ENCODE measurements at places on chromosomes 6 and 20.

DNA sequence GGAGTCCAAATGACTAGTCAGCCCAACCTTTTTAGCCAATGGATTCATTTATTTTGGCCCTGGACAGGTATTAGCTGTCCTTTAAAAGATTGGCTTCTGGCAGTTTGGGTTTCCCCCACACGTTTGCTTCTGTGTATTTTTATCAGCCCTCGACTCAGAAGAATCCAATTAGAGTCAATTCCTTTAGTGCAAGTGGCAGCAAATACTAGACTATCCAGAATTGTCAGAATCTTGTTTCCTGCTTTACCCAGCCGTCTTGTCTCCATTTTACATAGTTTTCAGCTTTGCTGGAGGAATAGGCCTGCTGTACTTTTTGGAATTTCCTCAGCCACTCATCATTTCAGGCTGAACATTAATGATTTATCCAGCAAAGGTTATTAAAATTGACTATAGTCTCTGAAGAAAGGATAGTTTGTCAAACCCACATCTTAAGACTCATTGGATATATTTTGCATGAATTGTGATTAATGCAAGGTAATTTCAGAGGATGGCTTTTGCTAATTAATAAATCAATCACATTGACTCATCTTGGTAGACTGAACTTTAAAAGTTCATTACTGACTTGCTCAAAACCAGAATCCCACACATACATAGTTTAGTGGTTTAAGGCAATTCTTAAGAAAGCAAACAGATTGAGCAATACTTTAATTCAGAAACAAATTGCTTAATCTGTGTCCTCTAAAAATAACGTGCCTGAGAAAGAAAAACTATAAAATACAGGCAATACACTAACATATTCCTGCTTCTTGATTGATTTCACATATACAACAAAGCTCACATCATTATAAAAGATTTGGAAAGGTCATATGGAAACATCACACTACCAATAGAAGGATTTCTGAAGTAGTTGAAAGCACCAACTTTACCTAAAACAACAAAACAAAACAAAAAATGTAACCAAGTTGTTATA lies 62.9 kb upstream of the ZNF217 start:
- no peak for DNase-seq

- peak; percentile 48 for DNase-seq
Measured at GRCh38 chr20:57590485-57591288, 29.5 kb downstream of the ZBP1 start.

DNA sequence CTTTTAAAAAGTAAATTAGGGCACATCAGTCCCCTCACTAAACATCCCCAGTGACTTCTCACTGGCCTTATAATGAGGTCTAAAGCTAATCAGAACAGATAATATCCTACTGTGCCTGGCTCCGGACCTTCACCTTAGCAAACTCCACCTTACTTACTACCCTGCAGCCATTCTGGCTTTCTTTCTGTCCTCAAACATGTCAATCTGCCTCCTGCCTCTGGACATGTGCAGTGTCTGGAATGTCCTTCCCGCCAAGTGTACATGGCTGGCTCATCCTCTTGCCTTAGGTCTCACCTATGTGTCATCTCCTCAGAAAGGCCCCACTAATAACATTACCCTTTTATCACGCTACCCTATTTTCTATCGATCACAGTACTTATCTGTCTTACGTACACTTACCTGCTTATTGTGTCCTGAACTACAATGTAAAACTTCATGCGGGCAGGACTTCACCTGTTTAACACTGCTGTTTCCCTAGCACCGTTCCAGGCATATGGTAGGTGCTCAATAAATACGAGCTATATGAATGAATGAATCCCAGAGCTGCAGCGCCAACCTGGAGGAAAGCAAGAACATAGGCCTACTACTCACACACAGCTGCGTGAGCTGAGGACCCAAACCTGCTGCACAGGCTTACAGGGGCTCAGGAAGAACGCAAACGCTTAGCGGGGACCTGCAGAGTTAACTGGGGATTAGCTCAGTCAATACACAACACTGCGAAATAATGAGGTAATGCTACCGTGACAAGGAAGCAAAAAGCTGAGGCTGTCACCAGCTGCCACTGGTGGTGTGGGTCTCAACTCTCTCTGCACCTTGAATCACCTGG lies 991 bp downstream of the UQCC2 start:
- peak; percentile 63 for DNase-seq

DNA sequence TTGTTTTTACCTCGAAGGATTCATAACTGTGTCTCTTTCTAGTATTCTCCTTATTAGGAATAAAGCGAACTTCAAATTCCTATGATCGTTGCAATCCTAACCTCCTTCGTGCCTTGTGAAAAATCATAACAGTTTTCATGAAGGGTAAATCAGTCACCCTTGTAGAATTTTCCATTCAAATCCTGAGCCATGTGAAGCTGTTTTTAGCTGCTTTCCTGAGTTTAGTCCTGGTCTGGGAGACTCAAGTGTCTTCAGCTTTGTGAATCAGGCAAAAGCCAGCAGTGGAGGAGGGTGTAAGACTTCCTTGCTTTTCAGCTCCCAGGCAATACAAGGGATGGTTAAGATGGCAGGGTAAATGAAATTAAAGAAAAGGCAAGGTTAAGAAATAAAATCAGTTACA lies 24.3 kb downstream of the GCNT2 start:
- no peak for DNase-seq

DNA sequence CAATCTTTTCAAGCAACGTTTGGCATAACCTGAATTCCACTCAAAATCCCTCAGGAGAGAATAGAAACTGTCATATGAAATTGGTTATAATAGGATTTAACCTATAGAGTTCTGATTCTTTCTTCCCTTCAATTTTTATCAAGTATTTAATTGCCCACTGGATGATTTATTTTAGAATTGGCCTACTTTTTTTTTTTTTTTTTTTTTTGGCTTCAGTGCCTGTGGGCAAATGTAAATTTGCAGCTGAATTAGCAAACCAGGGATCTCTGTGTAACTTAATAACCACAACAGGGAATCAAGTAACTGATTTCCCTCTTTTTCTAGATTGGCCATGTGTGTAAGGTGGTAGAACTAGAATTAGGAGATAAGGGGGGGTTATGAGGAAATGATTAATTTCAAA lies 157.0 kb downstream of the SOX4 start:
- DNase-seq, result no peak

- DNase-seq, result no peak
Measured at GRCh38 chr20:47964149-47964548, 178.9 kb upstream of the SULF2 start.

DNA sequence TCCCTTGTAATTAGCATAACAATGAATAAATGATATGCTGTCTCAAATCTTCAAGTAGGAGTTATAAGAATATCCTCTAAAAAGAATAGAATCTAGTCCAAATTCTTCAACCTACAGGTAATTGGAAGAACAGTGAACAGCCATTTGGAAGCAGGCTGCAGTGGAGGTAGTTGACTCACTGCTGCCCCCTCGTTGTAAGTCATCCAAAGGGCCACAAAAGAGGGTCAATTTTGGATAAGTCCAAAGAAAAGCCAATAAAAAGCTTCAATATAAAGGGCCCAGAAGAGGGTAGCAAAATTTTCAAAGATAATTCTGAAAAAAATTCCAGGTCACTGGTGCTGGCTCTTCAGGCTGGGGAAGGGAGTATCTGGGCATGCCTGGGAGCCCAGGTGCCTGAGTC lies 60.8 kb upstream of the SSTR4 start:
- DNase-seq, result no peak

DNA sequence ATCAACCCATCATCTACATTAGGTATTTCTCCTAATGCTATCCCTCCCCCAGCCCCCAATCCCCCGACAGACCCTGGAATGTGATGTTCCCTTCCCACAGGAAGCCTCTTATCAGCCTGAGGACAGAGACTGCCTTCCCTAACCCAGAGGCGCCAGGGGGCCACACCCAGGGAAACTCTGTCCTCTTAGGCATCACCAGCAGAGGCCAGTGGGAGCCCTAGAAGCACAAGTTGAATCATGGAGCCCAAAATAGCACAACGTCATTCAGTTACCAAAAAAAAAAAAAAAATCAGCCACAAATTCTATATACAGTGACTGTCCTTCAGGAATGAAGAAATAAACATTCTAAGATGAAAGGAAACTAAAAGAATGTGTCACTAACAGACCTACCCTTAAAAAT lies 625.7 kb downstream of the TFAP2A start:
- no peak for DNase-seq

- no peak for DNase-seq
Measured at GRCh38 chr20:35319192-35319870, 27.1 kb upstream of the FAM83C start.
